ENCODE measurements at places on chromosomes 3 and 15.

- DNase-seq = no peak
These were observed 170.2 kb upstream of the NR2F2 start for GRCh38 chr15:96160269-96160668.

DNA sequence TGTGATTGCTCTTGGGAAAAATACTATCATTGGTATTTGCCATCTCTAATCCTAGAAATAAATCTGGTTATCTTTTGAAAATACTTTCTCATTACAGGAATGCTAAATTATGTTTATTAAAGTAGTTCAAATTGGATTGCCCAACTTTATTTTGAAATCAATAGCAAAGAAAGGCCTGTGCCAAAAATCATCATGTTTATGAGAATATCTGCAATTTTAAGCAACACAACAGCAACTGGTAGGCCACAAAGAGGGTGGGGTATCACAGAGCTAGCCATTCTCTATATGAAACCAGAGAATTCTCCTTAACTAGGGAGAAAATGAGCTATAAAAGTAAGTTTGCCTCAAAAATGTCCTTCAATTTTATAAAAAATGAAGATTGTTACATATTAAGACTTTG lies 11.9 kb upstream of the TM4SF19 start:
- DNase-seq = no peak

- no peak for DNase-seq
These were observed 53.0 kb downstream of the ATP1B3 start for GRCh38 chr3:141929341-141929995.

DNA sequence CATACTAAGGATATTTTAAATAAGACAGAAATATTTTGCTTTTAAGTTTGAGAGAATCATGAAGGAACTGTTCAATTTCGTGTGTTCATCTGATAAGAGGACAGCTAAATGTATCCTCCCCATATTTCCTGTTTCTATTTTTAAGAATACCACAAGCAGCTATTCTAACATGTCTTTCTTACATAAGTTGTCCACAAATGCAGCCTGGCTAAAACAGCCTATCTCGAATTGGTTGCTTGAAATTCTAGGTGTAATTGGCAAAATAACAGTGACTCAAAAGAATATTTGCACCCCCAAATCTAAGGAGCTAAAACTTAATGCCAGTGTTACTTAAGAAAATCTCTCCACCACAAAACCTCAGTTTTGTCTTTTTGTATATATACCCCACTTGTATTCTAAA lies 35.0 kb downstream of the BTLA start:
- DNase-seq = no peak
